ENCODE measurements at places on chromosomes 6 and 20.

- no peak for DNase-seq
Measured at GRCh38 chr6:22636452-22636851, 67.1 kb downstream of the HDGFL1 start.

DNA sequence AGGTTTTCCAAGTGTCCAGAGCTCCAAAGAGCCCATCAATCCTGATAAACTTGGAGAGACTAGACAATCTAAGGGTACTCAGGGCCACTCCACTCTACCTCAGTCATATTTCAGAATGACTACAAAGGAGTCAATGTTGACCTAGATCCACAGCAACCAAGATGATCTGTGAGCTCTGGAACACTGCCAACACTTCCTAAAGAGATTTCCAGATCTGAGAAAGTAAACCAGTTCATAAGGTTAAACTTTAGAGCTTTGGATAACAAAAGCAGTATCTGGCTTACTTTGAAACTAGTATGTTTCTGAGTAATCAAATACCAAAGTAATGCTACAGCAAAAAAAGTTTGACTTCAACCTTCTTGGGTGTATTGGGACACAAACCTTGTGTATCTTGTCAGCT is 122.7 kb downstream of the BTBD9 start:
- DNase-seq = no peak

- DNase-seq = no peak
Measured at GRCh38 chr6:8574749-8575468, 139.6 kb upstream of the SLC35B3 start.

GRCh38 chr20:5643936-5644335 is 106.3 kb upstream of the SHLD1 start:
- no peak for DNase-seq

- no peak for DNase-seq
Measured at GRCh38 chr20:36623444-36623843, 17.9 kb downstream of the RAB5IF start.

- DNase-seq = no peak
Measured at GRCh38 chr20:45452238-45452637, 17.3 kb upstream of the WFDC2 start.

DNA sequence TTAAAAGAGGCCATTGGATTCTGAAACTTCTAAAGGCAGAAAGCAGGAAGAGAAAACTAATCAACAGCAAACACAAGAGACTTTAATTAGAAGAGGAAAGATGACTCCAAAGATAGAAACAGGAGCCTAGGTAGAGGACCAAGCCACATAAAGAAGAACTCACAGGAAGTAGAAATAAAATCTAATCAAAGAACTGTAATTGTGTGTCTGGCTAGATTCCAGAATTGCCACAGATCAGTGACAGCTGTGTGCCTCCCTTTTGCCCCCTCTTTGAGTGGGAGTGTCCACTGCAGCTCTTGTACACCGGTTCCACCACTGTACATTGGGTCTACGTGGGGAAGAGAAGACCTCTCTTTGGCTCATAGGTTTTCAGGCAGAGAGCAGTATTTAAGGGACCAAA is 22.3 kb upstream of the THEMIS start:
- DNase-seq = no peak

DNA sequence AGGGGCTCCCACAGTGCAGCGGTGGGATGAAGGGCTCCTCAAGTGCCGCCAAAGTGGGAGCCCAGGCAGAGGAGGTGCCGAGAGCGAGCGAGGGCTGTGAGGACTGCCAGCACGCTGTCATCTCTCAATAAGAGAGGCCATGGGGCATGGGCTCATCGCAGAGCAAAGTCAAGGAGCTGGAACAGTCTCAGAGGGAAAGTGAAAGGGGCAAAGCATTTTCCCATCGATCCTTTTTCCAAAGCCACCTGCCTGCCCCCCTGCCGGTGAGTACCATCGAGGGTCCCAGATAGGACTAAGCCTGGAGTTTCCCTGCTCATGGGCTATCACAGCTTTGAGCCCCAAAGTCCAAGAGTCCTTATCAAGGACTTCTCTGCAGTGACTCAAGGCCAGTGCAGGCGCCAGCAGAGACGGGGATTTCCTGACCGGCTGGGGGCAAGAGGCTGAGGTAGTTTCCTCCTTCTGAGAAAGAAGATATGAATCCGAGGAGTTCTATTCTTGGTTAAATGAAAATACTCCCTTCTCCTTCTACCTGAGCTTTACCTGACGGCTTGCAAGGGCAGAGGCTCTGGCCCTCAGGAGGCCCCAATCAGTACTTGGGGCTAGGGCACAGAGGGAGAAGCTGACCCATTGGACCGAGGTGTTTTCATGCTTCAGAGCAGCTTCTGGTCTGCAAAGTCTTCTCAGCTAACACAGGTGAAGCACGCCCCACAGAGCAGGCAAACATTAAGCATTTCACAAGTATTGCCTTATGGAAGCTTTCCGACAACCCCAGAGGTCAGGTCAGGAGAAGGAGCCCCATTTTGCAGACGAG is 22.6 kb downstream of the ETV7 start:
- no peak for DNase-seq

- no peak for DNase-seq
Measured at GRCh38 chr6:9659848-9660247, 755.0 kb downstream of the TFAP2A start.

DNA sequence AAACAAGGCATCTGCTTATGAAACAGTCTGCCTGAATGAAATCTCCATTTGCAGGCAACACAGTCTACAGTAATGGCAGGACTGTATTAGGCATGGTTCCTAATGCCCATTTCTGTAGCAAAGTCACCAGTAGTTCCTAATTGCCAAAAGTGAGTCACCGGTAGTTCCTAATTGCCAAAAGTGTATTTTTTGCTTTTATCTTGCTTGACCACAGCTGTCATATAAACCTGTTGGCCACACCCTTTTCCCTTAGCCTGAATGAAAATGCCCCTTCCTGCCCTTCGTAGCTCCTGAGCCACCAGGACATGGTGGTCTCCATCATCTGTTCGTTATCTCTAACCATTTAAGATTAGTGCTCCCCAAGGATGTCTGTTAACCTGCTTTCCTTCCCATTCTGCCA is 34.5 kb downstream of the MTHFD1L start:
- no peak for DNase-seq

GRCh38 chr6:108476376-108476775 is 84.3 kb upstream of the FOXO3 start:
- DNase-seq = no peak

GRCh38 chr6:8860671-8861070 is 425.3 kb upstream of the SLC35B3 start:
- no peak for DNase-seq

DNA sequence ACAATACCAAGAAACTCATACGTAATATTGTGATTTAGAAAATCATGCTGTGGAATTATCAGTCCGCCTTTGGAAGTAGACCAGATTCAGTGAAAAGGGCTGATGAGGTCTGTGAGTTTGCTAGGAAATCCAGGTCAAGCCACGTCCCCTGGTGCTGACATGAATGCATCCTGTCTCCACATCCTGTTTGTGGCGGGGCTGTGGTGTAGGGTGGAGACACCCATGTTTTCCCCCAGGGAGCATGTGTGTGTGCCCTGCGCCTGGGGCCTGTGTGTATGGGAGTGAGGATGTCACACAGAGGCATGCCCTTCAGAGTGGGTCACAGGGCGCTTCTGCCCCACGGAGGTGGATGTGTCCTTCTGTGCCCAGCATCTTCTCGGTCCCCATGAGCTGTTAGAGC is 109.1 kb downstream of the SASH1 start:
- DNase-seq = no peak

- no peak for DNase-seq
Measured at GRCh38 chr6:133241901-133242636, 912 bp downstream of the EYA4 start.
